ENCODE measurements at places on chromosomes 12 and 14. TPM values are rescaled to one million over a fixed set of nuclear protein-coding genes. Genes with fewer than 3 reads are reported as not detected.

- no peak for DNase-seq
Observed at GRCh38 chr12:111720457-111720856, 34.6 kb downstream of the ACAD10 start.

DNA sequence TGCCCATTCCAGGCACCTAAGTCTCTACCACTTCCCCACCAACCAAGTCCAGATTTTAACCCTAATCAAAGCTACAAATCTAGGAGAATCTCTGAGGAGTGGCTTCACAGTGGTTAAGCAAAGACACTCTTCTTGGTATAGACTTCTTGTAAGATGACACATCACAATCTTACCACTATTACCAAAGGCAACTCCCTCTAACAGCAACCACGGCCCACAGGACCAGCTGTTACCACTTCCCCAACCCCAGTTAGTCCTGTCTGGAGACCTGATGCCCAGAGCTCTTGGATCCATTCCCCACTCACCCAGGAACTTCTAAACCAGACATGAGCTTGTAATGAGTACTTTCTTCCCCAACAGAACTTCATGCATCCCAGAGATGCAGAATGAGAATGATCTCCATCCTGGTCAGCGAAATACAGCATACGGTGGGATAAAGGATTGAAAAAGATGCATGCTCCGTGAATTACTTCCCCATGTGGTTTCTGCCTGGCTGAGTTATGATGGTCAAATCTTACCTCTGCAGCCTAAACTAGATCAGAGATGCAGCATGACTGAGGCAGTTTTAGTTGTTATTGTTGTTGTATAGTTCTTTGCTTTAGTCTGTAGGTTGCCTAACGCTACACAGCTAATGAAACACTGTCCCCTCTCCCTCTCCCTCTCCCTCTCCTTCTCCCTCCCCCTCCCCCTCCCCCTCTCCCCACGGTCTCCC, 87.7 kb upstream of the FOXN3 start:
- DNase-seq: no peak

DNA sequence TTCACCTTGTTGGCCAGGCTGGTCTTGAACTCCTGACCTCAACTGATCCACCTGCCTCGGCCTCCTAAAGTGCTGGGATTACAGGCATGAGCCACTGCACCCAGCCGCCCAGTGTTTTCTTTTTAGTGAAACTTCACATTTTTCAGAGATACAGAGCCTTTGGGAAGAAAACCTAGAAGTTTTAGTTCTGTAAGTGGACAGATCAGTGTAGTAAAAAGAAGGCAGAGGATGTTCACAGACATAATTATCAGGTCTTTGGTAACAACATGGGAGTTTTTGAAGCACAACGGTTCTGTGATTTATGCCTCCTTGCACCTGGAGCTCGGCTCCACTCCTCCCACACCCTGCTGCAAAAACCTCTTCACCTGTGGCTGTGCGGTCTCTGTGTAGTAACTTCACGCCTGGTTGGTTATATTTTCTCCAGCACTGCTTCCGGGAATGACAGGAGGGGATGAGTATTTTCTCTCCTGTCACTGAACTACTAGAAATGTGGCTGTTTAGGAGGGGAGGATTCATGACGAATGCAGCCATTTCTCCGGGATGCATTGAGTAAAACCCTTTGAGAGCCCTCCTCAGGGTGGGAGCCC, 67.0 kb downstream of the ARF6 start:
- DNase-seq: no peak

GRCh38 chr12:4151362-4152121, 122.0 kb upstream of the CCND2 start:
- DNase-seq: no peak

GRCh38 chr12:65282840-65283239, 4.4 kb downstream of the MSRB3 start:
- no peak for DNase-seq

The RAB5B gene
- 44.5 TPM for total RNA-seq

GRCh38 chr14:71885301-71885700, 46.9 kb upstream of the RGS6 start:
- no peak for DNase-seq

The DDX54 gene
- total RNA-seq: 110 TPM

DNA sequence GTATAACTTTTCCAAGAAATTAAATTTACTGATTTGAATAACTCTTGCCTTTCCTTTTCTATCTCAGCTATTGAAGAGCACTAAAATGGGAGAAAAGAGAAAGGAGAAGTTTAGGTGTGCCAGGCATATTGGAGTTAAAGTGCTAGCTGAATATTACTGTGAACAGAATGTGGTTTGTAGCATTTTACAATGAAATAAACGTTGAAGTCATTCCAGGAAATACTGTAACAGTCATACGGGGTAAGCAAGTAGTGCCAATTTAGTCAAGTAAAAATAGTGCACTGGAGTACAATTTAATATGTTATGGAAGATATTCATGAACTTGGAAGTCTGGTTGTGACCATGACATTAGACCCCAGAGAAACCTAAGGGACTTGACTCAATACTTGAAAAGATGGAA, 62.1 kb downstream of the E2F7 start:
- DNase-seq: no peak

DNA sequence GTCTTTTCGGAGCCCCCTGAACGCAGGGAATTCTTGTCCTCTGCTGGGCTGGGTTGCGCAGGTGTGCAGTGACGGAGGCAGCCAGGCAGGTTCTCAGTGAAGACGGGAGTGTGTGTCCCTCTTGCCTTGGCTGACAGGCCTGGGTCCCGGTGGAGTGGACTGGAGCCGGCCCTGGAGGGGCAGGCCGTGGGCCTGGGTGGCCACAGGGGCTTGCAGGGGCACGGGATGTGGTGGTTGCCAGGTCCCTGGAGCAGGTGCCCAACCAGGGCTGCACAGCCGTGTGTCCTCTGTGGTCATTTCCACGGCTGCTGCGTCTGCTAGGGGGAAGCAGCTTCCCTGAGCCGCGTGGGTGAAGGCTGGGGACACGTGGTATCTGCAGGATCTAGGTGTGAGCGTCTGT, 79.8 kb downstream of the ADGRD1 start:
- no peak for DNase-seq

The PAX9 gene
- 5.2 TPM for total RNA-seq

The KRR1 gene
- 192 TPM for total RNA-seq

- no peak for DNase-seq
Observed at GRCh38 chr12:28446031-28446430, 255.8 kb downstream of the CCDC91 start.
